Chondrocyte (in vitro differentiated cells): ENCODE measurements at places on chromosomes 2 and 18. TPM values are rescaled to one million over a fixed set of nuclear protein-coding genes. Genes with fewer than 3 reads are reported as not detected.

GRCh38 chr2:168336786-168337388 lies 89.5 kb upstream of the STK39 start:
- no peaks in the 10 kb centered on the region for H3K27me3 ChIP-seq
- H3K36me3 ChIP-seq: peaks cover 6% of the 10 kb centered on the region
- H3K4me1 ChIP-seq: no peaks in the 10 kb centered on the region
- no peak overlapping the region for H3K27ac ChIP-seq
- H3K4me3 ChIP-seq: no peak overlapping the region
- DNase-seq: no peak

- no peak overlapping the region for H3K27ac ChIP-seq
- DNase-seq: no peak
- H3K27me3 ChIP-seq: no peaks in the 10 kb centered on the region
- no peaks in the 10 kb centered on the region for H3K36me3 ChIP-seq
These were observed 113.6 kb downstream of the DIS3L2 start for GRCh38 chr2:232075080-232075479.

- H3K4me3 ChIP-seq: no peak overlapping the region
- no peaks in the 10 kb centered on the region for H3K27me3 ChIP-seq
- no peak for DNase-seq
- H3K27ac ChIP-seq: peak overlapping the region; percentile 59
- H3K36me3 ChIP-seq: peaks cover 3% of the 10 kb centered on the region
- no peaks in the 10 kb centered on the region for H3K4me1 ChIP-seq
These were observed 81.0 kb upstream of the RBMS1 start for GRCh38 chr2:160574468-160575140.

GRCh38 chr18:22525883-22526282 lies 108.2 kb upstream of the CTAGE1 start:
- peaks cover 16% of the 10 kb centered on the region for H3K4me1 ChIP-seq
- peaks cover 1% of the 10 kb centered on the region for H3K27me3 ChIP-seq
- no peak overlapping the region for H3K27ac ChIP-seq
- no peak overlapping the region for H3K4me3 ChIP-seq
- no peak for DNase-seq

BMP10 gene
- not detected in 3 replicates for total RNA-seq

- no peak overlapping the region for H3K4me3 ChIP-seq
- H3K4me1 ChIP-seq: peaks cover 8% of the 10 kb centered on the region
- peaks cover 7% of the 10 kb centered on the region for H3K27me3 ChIP-seq
- H3K36me3 ChIP-seq: no peaks in the 10 kb centered on the region
- no peak for DNase-seq
These were observed 4.3 kb downstream of the AOX1 start for GRCh38 chr2:200590090-200590489.

GRCh38 chr2:183759033-183759432 lies 634.8 kb downstream of the NUP35 start:
- H3K36me3 ChIP-seq: no peaks in the 10 kb centered on the region
- no peak for DNase-seq
- H3K4me3 ChIP-seq: no peak overlapping the region
- no peak overlapping the region for H3K27ac ChIP-seq

DNA sequence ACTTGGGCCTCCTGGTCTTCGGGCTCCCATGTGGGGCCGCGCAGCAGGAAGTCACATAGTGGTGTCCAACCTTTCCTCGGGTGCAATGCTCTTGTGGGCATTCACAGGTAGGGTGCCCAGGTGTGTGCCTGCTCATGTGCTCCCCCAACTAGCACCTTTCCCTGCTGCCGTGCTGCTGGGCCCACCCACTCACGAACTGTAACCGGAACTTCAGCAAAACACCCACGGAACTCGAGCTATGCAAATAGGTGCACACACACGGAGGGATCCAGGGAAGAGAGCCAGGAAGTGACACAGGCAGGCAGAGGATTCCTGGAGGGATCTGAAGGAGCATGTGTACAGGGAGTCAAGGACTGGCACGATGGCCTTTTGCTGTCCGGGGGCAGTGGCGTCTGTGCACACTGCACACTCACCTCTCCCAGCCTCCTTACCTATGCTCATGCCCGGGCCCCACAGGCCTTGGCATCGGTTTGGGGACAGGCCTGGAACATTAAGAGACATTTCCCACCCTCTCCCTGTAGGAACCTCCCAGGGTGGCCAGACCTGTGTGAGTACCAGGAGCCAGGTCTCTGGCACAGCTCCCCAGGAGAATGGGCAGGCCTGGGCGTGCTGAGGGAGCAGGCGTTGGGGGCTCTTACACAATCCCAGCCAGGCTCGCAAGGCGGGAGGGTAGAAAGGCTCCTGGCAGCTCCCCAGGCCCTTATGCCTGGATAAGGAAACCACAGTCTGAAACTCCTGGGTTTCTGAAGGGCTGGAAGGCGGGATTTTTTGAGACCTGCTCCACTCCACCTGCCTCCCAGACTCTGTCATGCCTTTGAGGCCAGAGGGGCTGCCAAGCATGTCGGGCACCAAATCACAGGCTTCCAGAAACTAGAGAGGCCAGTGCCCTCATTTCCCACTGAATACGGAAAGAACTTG lies 6.6 kb upstream of the PTMA start:
- DNase-seq: no peak
- H3K4me3 ChIP-seq: no peak overlapping the region
- H3K27me3 ChIP-seq: no peaks in the 10 kb centered on the region

REEP1 gene
- total RNA-seq: 2.4 to 3.1 TPM (median 2.6 TPM) in 3 replicates

DNA sequence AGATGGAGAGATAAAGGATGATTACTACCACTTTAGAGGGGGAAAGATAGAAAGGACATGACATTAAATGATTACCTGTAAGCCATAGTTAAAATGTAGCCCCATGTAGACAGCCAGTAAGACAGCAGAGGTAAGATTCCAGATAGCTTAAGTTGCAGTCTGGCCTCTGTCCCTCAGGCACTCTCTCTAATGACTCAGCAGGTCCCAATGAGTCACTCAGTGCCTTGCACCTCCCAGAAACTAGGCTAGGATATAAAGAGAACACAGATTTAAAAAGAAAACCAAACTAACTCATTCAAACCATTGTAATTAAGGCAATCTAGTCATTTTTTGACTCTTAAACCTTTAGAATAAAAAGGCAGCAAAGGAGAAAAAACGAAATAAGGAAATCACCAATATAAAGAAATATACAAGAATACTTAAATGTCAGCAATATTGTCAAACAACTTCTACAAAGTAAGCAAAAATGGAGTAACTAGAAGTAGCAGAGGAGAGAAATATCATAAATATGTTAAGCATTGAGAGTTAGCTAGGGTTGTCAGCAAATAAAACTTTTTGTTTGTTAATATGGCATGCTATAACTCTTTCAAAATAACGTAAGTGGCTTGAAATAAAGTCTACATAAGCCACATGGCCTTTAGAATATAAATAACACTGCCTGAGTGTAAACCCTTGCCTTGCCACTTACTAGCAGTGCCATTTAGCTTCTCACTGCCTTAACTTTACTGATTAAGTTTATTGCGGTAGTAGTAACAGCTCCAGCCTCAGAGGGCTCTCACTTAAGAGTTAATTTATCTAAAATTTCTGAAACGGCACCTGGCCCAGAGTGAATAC lies 48.5 kb downstream of the SOCS6 start:
- H3K27me3 ChIP-seq: no peaks in the 10 kb centered on the region
- no peak for DNase-seq
- peaks cover 13% of the 10 kb centered on the region for H3K36me3 ChIP-seq

- peaks cover 4% of the 10 kb centered on the region for H3K4me1 ChIP-seq
- no peaks in the 10 kb centered on the region for H3K36me3 ChIP-seq
- no peak for DNase-seq
- H3K27me3 ChIP-seq: no peaks in the 10 kb centered on the region
- H3K4me3 ChIP-seq: no peak overlapping the region
These were observed 34.9 kb downstream of the MGAT5 start for GRCh38 chr2:134288814-134289213.

DNA sequence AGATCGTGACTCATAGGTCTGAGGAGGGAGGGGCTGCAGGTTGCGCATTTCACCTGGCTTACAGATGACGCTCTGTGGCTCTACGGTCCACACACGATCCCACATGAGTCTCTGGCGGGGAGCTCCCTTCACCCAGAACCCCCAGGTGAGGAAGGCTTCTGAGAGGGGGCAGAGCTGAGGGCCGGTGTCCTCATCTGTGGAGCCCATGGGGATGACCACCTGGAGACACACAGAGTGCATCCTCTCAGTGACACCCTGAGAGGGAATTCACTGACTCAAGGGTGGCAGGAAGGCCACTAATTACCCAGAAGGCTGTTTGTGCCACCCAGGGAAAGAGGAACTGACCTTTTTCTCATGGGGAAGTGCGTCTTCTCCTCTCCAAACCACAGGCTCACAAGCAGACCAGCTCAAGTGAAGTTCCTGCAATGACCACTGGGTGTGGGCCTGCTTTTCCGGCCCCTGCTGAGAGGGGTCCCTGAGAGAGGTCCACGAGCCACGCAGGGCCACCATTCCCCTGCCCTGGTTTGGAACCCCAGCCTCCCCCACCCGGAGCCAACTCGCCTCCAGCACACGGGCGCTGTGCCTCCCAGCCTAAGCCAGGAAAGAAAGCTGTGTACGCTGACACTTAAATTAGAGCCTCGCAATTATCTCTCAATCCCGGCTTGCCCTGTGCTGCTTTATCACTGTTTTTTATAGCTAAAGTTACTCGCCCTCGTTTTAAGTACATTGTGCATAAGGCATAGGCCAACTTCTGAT lies 114.1 kb downstream of the BCL11A start:
- no peaks in the 10 kb centered on the region for H3K27me3 ChIP-seq
- no peaks in the 10 kb centered on the region for H3K36me3 ChIP-seq
- H3K27ac ChIP-seq: no peak overlapping the region
- no peak overlapping the region for H3K4me3 ChIP-seq
- peaks cover 20% of the 10 kb centered on the region for H3K4me1 ChIP-seq
- DNase-seq: no peak

DNA sequence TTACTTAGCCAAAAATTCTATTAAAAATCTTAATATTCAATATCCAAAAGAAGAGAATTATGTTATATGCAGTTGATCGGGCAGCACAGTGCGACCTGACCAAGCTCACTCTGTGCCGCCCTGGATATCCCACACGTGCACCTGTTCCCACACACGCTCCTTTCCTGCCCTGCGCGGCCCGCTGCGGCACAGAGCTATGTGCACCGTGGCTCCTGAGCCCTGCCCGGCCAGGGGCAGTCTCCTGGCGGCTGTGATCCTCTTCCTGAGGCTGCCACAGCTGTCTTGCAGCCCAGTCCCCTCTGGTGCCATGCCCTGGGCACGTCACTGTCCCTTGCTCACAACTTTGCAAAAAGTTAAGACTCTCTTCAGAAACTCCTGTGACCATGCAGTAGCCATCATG lies 29.3 kb downstream of the TRAPPC12 start:
- DNase-seq: no peak
- H3K36me3 ChIP-seq: peaks cover 13% of the 10 kb centered on the region
- no peak overlapping the region for H3K27ac ChIP-seq
- no peak overlapping the region for H3K4me3 ChIP-seq
- no peaks in the 10 kb centered on the region for H3K4me1 ChIP-seq
- no peaks in the 10 kb centered on the region for H3K27me3 ChIP-seq
